ENCODE measurements at places on chromosomes 13 and 19.

GRCh38 chr19:35216833-35217648, 11.5 kb downstream of the FAM187B start:
- DNase-seq: peak; percentile 44

GRCh38 chr13:109393045-109393444, 393.3 kb downstream of the IRS2 start:
- DNase-seq: no peak

DNA sequence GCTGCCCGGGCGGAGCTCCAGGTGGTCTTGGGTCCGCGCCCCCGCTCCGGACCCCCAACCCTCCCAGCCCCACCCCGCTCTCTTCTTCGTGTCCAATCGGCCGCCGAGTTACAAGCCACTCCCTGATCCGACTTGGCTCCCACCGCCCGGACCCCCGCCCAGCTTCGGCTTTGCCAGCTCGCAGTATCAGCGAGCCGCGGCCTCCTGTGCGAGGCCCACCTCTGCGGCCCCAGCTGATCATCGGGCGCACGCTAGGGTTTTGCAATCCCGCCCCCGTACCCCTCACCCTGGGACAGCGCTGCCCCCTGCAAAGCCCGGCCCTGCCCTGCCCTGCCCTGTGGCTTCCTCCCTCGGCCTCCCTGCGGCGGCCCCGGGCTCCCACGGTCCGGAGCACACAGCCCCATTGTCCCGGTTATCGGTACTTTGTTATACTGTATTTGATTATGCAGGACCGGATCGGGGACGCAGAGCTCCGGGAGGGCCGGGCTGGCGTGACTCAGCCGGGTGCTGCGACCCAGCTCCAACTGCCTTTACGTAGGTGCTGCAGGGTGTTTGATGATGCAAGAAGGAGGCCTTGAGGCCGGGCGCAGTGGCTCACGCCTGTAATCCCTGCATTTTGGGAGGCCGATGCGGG, 598 bp upstream of the LPAR2 start:
- DNase-seq: peak; percentile 86

GRCh38 chr19:51460164-51460992, 2.1 kb upstream of the SIGLEC8 start:
- peak; percentile 29 for DNase-seq

DNA sequence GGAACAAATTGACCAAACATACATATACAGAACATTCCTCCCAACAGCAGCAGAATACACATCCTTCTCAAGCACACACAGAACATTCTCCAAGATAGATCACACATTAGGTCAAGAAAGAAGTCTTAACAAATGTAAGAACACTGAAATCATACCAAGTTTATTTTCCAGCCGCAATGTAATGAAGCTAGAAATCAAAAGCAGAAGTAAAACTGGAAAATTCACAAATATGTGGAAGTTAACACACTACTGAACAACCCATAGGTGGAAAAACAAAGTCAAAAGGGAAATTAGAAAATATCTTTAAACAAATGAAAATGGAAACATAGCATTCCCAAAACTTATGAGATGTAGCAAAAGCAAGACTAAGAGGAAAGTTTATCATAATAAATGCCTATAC, 692.6 kb downstream of the DIAPH3 start:
- no peak for DNase-seq

DNA sequence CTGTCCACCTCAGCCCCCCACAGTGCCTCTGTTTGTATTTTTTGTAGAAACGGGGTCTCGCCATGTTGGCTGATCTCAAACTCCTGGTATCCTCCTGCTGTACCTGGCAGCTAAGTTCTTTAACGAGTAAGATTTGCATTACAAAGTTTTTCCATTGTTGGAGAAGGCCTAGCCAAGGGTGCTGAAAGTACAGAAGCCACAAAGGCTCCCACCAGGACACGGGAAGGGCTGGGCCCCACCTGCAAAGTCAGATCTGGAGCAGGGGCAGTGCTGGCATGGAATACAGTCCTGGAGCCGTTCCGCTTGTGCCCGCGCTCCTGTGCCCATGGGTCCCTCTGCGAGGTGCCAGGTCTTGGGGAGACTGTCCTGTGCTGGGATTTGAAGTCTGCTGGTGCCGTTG, 12.1 kb downstream of the FZR1 start:
- no peak for DNase-seq

DNA sequence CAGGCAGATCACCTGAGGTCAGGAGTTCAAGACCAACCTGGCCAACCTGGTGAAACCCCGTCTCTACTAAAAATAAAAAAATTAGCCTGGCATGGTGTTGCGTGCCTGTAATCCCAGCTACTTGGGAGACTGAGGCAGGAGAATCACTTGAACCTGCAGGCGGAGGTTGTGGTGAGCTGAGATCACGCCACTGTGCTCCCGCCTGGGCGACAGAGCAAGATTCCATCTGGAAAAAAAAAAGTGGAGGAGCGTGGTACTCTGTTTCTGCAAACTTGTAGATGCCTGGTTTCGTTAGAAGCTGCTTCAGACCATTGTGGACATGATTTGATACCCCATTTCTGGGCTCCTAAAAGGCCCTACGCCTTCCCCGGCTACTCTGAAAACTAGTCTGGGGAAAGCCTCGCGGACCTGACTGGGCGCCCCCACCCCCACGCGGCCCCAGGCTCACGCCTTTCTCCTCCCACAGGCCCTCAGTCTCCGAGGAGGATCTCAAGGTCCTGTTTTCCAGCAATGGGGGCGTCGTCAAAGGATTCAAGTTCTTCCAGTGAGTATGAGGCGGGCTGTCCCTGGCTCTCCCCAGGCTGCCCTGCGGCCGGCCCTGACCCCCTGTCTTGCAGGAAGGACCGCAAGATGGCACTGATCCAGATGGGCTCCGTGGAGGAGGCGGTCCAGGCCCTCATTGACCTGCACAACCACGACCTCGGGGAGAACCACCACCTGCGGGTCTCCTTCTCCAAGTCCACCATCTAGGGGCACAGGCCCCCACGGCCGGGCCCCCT, 11.5 kb downstream of the PLPPR3 start:
- DNase-seq: no peak

Data from body of pancreas (tissue), 4 donors.